Stimulated activated CD4-positive, alpha-beta T cell treated with anti-CD3 and anti-CD28 coated beads, Interleukin-15, amount 100 ng/mL, for 48 hours (primary cell): ENCODE measurements at places on chromosomes 1 and 21.

DNA sequence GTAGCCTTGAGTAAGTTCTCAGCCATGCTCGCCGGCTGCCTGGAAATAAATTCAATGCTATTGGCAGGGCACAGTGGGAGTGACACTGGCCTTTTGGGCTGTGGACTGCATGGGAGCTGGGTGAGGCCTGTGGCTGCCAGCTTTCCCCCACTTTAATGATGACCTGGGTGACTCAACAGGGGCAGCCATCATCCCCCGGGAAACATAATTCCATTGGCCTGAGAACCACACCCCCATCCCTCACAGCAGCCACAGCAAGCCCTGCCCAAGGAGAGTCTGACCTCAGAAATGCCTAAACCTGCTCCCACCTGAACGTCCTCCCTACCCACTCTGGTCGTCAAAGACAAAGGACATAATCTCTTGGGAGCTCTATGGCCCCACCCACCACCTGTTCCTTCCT is 384.0 kb downstream of the LTN1 start:
- DNase-seq, result no peak

DNA sequence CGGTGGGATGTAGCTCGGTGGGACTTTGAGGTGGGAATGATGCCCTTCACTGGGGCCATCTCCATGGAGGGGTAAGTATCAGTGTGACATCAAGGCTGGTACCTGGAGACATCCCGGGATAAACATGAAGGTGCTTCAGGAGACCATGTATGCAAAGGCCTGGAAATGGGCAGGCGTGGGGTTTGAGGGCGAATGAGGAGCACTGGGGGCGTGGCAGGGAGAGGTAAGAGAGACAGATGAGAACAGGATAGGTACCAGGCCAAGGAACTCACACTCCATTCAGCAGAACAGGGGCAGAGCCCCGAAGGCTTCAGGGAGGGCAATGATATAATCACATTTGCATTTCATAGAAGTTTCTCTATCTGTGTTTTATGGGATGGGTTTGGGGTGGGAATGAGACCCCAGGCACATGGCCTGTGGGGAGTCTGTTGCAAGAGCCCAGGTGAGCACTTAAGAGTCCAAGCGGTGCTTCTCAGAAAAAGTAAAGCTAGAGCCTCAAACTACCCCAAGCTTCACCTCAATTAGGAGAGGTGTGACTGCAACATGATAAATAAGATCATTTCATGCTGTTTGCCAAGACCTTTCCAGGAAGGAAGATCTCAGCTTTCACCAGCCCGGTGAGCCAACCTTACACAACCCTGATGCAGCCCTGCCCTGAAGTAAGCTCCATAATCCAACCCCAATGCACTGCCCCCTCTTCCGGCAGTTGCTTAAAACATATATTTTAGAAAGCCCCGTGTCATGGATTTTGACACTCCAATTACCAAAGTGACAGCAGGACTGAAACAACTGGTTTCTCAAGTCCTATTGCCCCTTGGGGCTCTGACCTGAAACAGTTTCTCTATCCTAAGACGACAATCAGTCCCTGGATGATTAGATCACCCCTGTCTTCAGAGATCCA is 7.4 kb downstream of the S100A9 start:
- no peak for DNase-seq

- no peak for DNase-seq
These were observed 78.2 kb downstream of the RNF220 start for GRCh38 chr1:44483089-44483874.

DNA sequence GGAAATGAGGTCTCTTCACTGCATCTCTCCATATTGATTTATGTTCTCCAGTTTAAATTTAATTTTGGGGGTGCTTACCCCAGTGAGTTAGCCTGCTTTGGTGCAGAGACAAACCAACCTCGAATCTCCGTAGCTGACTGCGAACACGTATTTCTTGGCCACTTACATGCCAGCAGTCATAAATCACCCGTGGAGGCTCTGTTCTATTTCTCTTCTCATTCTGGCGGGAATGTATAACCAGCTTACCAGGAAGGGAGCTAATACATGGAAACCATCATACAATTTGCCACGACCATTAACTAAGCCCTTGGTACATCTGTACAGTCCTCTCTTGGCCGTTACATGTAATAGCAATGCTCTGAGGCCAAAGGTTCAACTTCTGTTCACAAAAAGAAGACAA is 148.0 kb downstream of the PLA2G4A start:
- no peak for DNase-seq

DNA sequence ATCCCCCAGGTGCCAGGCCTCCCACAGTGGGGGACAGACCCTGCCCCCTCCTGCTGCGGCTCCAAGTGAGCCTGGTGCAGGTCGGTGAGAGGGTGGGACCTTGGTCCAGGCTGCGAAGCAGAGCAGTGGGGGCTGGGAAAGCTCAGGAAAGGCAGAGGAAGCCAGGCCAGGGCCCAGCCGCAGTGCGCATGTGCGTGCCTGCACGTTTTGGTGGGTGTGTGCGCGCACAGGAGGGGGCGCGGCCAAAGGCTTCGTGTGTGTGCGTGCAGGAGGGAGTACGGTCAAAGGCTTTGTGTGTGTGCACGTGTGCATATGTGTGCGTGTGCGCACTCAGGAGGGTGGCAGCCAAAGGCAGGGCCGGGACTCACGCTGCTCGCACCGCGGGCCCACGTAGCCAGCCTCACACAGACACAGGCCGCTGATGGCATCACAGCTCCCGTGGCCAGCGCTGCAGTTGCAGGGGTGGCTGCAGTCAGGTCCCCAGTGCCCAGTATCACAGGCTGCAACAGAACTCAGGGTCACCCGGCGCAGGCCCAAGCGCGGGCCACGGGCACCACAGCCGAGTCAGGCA is 45.9 kb downstream of the ARHGEF16 start:
- DNase-seq, result no peak

GRCh38 chr1:179591592-179592580 is at the start of gene TDRD5:
TSS of gene TDRD5 (plus strand) at chr1:179591832. CDS start at chr1:179592616, 784 bp downstream.
- no peak for DNase-seq

- DNase-seq, result no peak
These were observed 21.0 kb downstream of the RYR2 start for GRCh38 chr1:237062976-237063375.

DNA sequence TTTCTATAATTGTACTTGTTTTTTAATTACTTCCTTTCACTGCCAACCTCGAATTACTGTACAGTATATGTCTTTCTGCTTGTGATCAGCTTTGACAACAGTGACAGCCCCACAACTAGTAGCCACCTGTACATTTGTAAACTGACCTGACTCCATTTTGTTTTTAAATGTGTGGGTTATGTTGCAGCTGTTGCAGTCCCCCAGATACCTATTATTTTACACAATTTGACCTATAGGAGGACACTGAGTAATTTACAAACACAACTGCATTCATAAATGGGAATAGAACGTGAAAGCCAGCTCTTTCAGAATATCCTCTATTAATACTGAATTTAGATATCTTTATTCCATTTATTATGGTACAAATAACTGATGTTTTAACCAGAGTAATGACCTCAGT is 2.5 kb upstream of the VAMP3 start:
- DNase-seq, result no peak

- DNase-seq, result no peak
These were observed 251.4 kb downstream of the MATN1 start for GRCh38 chr1:30472009-30472408.

DNA sequence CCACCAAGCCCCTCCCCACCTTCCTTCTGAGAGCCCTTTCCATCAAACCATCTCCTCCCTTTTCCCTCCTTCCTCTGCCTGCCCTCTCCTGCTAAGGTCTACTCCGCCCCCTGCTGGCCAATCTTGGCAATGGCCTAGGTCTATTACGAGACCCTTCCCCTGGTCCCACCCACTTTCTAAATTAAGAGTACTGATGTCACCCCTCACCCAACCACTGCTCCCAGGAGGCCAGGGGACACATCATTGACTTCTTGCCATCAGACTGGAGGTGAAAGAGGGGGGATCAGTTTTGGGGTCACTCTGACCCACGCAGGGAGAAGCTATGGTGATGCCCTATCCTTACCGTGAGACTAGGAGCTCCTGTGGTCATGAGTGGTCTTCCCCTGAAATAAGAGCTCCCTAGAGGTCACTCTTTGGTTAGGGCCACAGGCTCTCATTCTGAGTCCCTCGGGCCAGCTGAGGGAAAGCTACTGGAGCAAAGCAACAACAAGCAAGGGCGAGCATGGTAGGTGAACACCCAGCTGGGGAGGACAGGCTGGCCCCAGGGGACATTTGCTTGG is 34.6 kb upstream of the S100A7 start:
- peak; percentile 66 for DNase-seq

DNA sequence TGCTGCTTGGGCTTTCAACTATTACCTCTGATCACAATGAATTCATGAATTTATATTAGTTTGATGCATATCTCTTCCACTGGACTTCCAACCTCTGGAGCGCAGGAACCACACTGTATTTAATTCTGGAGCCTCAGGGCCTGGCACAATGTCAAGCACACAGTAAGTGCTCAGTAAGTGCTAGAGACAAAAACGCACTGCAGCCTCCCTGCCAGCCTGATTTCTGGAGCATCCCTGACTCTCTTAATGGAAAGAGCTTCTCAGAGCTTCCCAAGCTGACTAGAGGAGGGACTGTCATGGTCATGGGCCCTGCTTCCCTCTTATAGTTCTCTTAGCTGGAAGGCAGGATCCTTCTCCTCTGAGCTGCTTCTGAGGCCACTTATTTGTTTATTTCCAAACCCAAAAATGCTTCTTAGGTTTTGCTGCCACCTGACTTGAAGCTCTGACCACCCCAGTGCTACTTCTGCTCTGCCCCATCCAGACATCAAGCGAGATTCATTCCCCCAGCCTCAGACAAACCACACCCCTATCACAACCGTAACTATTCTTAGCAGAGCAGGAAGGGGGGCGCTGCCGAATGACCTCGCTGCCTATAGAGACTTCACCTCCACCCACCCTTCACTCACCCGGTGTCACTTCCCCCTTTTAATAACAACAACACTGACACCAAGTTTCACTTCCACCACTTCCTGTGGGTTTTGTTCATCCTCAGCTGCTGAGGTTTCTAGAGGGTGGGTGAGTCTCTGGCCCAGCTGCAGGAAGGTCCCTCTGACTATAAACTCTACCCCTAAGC is 33.6 kb downstream of the NUAK2 start:
- peak; percentile 73 for DNase-seq

DNA sequence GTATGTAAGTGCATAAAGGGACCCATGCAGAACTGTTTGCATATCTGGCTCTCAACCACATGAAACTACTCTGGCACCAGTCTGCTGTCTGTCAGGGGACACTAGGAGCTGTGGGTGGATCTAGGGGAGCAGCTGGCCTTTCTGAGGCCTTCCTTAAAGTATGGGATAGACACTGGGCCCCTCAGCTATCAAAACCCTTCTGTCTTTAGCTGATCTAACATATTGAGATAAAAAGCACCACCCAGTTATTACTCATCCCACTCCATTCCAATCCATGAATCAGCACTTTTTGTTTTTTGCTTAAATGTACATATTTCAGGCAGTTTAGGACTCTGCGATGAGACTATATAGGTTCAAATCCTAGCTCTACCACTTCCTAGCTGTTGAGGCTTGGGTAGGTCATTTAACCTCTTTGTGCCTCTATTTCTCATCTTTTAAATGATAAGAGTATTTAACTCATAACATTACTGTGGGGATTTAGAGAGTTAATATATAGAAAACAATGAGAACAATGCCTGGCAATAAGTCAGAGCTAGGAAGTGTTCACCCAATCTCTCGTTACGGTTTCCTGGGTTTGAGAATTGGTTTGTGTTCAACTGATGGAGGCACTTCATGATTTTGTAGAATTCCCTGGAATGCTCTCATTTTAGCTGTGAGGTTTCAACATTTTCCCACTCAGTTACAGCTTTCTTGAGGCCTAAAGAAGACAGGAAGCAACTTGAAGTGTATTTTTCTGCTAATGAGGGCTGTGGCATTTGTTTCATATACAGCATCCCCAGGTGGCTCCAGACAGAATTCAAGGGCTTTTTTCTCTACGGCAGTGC is 68.9 kb downstream of the LRIG2 start:
- DNase-seq, result no peak

GRCh38 chr1:42017259-42017658 is 98.5 kb upstream of the HIVEP3 start:
- no peak for DNase-seq

DNA sequence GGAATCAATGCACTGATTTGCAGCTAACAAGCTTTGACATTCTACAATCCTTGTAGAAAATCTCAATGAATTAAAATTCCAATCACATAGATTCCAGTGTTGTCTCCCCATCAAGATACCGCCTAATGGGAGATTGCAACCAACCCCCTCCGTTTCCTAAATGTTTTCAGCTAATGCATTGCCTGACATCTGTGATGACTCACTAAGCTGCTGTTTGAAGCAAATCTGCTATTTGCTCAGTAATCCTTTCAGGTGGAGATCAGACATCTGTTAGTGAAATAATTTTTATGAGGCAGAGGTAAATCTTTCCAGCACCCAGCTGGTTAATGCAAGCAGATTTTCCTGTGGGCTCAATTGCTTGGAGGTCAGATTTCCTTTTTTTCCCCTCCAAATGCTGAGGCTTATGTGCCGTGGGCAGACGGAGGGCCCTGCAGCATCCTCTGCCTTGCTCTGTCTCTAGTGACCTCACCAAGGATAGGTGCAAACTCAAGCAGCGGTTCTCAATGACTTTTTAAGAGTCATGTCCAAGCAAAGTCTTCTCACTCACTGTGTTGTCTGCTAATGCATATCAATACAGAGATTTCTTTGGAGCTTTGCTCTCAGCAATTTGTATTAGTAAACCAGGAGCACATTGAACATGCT is 91.1 kb upstream of the RAB3GAP2 start:
- no peak for DNase-seq

- DNase-seq, result no peak
These were observed 92.1 kb upstream of the ARTN start for GRCh38 chr1:43841321-43842174.

DNA sequence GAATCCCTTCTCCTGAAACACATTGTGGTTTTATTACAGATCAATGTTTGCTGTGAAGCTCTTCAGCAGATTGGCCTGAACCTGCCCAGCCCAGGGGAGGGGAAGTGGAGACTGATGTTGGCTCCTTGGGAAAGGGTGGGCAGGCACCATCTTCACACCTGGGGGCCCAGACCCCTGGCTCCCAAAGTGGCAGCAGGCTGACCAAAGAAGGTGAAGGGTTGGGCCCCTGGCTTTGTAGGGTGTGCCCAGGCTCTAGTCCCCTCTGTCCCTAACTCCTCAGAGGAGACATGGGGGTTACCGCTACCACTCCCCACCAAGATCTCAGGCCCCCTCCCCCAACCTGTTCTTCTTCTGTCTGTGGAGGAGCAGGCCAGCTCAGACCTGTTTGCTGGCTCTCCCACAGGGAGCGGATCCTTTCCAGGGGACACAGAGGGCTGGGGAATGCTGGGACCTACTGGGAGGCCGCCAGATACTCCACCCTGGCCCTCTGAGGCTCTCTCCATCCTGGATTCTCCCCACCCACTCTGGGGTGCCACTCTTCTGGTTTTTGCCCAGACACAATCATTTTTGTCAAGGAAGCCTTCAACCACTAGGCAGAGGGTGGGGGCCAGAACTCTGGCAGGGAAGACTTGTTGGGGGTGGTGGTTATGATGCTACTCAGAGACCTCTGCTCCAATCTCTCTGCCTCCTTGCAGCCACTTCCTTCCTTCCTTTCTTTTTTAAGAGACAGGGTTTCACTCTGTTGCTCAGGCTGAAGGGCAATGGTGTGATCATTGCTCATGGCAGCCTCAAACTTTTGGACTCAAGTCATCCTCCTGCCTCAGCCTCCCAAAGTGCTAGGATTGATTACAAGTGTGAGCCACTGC is 5.0 kb upstream of the EFNA3 start:
- no peak for DNase-seq

GRCh38 chr1:8424539-8425116 is 106.7 kb downstream of the SLC45A1 start:
- peak; percentile 40 for DNase-seq

GRCh38 chr1:173527151-173527826 is 50.2 kb downstream of the PRDX6 start:
- DNase-seq, result no peak

- no peak for DNase-seq
These were observed 19.2 kb downstream of the CYYR1 start for GRCh38 chr21:26553898-26554297.
